Amniotic epithelial cell (primary cell): ENCODE measurements at places on chromosomes 1 and 21.

DNA sequence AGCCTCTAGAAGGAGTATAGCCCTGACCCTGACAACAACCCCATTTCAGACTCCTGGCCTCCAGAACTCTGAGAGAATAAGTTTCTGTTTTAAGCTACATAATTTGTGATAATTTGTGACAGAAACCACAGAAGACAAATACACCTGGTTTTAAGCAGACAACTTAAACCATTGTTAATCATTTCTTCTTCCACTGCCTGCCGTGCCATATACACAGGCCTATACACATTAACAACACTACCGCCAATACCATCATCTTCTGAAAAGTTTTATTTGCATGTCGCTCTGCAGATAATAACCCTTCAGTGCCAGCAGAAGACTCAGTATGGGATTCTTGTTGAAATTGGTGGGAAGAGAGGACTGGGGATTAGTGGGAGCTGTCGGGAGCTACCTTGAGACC, 39.9 kb upstream of the KRTAP19-8 start:
- DNase-seq: no peak

DNA sequence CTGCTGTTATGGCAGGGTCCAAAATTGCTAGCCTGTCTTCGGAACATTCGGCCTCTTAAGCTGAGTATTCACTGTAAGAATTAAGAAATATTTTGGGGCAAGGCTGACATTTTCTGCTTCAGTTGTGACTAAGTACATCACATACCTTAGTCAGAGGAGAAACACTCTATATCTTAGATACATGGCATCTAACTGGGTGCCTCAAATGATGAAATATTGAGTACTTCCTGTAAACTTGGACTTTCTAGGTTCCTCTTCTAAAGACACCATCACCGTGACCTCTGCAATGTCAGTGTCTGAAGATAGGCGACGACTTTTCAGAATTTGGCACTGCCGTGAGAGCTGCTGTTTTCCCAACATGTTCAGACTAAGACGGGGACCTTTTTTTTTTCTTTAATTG, 65.6 kb downstream of the PCBP3 start:
- DNase-seq: peak; percentile 29

DNA sequence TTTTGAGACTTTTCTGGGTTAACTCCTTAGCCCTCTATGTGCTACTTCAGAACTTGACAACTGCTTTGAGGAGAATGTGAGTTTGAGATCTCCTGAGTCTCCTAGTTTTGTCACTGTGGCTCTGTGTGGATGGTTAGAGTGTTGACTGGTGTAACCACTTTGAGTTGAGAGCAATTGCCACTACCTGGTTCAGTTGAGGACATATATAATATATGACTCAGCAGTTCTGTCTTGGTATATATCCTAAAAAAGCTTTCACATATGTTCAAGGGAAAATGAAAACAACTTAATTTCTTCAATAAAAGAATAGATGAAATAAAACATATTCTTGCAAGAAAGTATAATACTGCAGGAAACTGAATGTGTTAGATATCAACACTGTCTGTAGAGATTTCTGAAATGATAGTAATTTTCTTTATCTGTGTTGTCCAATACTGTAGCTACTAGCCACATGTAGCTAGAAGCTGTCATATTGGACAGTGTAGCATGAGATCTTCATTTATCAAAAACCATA, 96.7 kb upstream of the QSOX1 start:
- DNase-seq: no peak

- no peak for DNase-seq
Observed at GRCh38 chr1:50333595-50333974, 89.7 kb downstream of the DMRTA2 start.

- peak; percentile 60 for DNase-seq
Observed at GRCh38 chr21:28418726-28419514, 573.8 kb downstream of the LTN1 start.

GRCh38 chr1:91171898-91172297, 150.1 kb upstream of the ZNF644 start:
- DNase-seq: no peak

- DNase-seq: peak; percentile 87
Observed at GRCh38 chr1:115138973-115139372, 49.7 kb upstream of the TSPAN2 start.

DNA sequence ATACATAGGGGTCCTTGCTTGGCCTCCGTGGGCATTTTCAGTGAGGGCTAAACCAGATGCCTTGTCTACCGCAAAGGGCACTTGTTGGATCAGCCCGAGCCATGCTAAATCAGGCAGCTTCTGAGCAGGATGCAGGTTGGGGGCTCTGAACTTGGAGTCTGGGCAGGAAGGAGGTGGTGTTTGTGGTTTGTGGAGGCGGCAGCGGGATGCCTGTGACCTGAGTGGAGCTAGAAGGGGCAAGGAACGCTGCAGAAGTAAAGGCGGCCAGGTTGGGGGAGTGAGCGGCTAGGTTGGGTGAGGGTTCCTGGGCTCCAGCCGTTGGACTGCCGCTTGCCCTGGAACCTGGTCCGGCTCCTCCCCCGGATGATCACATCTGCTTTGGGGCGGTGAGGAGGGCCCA, 183.9 kb downstream of the CAMTA1 start:
- DNase-seq: peak; percentile 43

DNA sequence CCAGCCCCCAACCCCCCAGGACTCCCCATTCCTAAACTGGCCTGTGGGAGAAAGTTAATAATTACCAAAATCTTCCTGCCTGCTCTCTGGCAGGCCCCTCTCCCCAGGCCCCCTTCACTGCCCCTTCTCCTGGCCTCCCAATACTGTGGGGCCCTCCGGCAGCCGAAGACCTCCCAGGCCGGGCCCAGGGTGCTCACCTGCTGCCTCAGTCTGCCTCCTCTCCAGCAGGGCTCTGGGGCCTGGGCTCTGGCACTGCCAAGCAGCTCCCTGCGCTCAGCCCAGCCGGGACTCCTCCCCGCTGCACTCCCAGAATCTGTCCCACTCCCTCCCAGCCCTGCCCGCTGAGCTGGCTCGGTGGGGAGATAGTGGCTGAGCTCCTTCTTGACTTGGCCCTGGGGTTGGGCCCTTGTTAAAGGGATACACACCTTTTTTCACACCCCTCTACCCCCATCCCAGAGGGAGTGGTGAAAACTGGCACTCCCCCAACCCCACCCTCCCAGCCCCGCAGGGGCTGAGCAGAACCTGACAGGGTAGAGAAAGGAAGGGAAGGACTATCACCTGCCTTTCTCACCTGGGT, at the start of gene S100A16:
TSS of gene S100A16 (minus strand) at position 383 of the 577 bp plus-strand sequence. CDS start 4,986 bp downstream, outside the sequence.
- peak; percentile 65 for DNase-seq

- no peak for DNase-seq
Observed at GRCh38 chr1:203072002-203072602, 13.7 kb downstream of the MYOG start.

GRCh38 chr1:193700710-193701355, 514.4 kb upstream of the B3GALT2 start:
- peak; percentile 85 for DNase-seq

- no peak for DNase-seq
Observed at GRCh38 chr1:22186311-22186710, 43.4 kb upstream of the WNT4 start.

DNA sequence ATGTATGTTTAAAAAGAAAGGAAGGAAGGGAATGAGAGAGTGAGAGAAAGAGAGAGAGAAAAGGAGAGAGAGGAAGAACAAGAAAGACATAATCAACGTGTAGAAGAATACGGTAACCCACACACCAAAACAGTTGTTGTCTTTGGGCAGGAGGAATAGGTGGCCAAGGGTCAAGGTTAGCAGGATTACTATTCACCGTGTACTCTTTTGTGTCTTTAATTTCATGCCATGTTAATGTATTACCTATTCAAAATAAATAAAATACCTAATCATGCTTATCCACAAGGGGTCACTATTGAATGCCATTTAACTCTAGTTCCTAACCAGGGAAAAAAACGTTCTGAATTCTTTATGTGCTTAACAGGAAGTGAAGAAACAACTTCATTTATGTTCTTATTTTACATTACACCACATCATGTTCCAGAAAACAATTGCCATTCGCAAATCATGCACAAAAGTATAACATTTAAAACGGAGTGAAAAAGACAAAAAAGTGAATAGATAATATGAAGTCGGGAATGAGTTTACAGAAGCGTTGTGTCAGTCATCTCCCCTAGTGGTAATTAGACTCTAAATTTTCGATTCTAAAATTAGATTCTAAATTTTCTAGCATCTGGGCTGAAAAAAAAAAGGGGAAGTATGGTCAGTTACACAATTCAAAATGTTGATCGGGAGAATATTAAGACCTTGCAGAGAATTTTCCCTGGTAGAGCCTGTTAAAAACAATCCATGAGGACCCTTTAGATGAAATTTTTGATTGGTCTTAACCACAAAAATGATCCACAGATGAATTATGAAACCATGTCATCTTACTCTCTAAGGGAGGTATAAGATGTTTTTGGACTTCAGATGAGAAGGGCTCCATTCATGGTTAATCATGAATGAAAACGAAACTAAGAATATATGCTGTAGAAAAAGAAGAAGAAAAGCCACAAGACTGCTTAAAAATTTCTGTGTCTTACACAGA, 700 bp upstream of the KMO start:
- peak; percentile 72 for DNase-seq

DNA sequence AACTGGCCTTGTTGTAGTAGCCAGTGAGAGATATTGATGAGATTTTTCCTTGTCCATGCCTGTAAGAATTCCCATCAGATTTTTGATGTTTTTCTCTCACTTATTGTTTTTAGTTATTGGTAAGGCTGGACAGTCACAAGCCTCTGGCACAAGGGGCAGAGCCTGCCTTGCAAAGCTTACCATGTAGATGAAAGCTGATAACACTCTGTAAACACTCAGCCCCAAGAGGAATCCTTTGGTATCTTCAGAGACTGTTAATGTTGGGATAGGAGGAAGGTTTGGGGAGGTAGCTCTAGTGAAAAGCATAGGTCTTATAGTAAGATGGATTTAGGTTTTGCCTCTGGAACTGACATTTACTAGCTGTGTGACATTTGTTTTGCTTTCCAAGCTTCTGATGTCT, 37.7 kb downstream of the MARK1 start:
- DNase-seq: no peak

GRCh38 chr1:151546011-151546925, 6.2 kb downstream of the TUFT1 start:
- no peak for DNase-seq

GRCh38 chr21:31446226-31446855, 102.3 kb upstream of the TIAM1 start:
- no peak for DNase-seq

GRCh38 chr1:24862775-24863483, 67.1 kb downstream of the RUNX3 start:
- DNase-seq: no peak

- DNase-seq: no peak
Observed at GRCh38 chr1:10146391-10146790, 64.0 kb upstream of the KIF1B start.

DNA sequence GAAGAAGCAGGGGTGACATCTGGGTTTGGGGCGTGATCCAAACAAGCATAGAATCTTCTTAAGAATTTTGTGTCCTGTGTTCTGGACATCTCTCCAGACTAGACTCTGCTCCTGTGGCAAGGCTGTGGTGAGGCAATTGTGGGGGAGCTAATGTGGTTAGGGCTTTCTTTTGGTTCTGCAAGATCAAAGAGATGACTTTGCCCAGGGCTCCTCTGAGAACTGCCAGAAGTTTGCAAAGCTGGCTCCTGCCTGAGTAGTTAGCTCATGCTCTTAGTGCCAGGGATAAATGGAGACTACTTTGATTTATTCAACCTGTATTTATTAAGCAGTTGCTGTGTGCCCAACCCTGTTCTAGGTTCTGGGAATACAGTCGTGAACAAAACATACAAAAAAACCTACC, 34.0 kb upstream of the CRNN start:
- peak; percentile 9 for DNase-seq

DNA sequence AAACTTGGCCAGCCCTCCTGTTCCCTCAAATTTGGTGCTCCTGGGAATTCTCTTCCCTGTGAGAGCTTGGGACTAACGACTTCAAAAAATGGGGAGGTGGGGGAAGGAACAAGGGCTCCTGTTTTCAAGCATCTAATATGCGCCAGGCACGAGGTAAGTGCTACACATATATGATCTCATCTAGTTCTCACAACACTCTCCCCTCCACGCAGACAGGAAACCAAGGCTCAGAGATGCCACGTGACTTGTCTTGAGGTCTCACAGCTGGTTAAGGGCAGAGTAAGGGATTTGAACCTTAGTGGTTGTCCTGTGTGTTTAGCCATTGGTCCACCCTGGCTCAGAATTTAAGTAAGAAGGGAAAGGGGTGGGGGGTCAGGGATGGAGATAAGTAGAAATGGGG, 125.9 kb downstream of the DMRTB1 start:
- peak; percentile 90 for DNase-seq

DNA sequence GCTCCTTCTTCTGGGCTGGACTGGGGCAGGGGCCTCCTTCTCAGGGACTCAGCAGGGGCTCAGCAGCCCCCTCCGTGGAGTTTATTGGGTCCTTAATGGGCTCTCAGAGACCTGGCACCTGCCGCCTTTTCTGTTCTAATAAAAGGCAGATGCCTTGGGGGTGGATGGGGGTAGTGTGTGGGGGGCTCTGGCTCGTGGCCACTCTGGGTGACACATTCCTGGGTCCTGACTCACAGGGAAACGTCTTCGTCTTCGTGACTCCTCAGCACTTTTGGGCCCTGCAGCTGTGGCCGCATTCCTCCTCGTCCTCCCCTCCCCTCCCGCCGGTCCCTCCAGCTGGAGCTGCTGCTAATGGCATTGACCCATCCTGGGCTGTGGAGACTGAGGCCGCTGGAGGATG, 107.8 kb upstream of the WNT4 start:
- DNase-seq: no peak

GRCh38 chr1:190679044-190679443, 201.4 kb upstream of the BRINP3 start:
- no peak for DNase-seq

- DNase-seq: peak; percentile 45
Observed at GRCh38 chr1:156262461-156263287, 14.8 kb upstream of the PAQR6 start.

DNA sequence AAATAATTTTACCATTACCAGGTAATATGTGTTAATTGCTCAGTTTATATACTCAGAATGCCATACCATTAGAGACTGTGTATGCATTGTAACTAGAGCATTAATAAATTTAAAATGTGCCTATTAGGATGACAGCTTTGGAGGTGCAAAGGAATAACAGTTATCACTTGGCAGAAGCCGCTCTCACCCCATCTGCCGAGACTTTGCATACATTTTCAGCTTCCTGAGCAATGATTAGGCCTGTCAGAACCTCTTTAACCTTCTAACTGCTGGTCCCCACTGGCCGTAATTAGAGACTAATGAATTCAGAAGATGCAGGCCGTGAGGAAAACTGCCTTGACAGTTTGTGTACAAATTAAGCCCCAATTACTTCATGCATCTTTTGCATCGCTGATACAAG, 158.0 kb upstream of the PROX1 start:
- no peak for DNase-seq

GRCh38 chr1:82782599-82782998, 981.9 kb downstream of the ADGRL2 start:
- no peak for DNase-seq

GRCh38 chr1:175498002-175498401, 245.4 kb downstream of the TNR start:
- DNase-seq: no peak

- no peak for DNase-seq
Observed at GRCh38 chr1:94741510-94741909, 78.6 kb upstream of the SLC44A3 start.

DNA sequence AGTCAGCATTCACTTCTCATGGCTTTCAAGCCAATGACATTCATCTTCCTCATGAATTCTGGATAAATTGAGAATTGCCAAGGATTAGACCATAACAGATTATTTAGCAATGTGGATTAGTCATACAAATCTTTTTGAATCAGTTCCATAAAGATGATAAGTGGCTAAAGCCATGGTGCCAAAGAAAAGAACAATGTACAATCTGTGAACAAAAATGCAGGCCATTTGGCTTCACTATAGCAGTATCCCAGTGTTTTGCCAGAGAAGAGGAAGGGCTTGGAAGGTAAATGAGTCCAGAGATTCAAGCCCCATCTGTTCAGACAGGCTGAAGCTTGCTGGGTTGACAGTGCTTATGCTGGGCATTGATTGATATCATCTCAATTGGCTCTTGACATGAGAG, 376.4 kb upstream of the LRRC7 start:
- no peak for DNase-seq
